Uterus (tissue), 4 donors: ENCODE measurements at places on chromosomes 3 and 15.

DNA sequence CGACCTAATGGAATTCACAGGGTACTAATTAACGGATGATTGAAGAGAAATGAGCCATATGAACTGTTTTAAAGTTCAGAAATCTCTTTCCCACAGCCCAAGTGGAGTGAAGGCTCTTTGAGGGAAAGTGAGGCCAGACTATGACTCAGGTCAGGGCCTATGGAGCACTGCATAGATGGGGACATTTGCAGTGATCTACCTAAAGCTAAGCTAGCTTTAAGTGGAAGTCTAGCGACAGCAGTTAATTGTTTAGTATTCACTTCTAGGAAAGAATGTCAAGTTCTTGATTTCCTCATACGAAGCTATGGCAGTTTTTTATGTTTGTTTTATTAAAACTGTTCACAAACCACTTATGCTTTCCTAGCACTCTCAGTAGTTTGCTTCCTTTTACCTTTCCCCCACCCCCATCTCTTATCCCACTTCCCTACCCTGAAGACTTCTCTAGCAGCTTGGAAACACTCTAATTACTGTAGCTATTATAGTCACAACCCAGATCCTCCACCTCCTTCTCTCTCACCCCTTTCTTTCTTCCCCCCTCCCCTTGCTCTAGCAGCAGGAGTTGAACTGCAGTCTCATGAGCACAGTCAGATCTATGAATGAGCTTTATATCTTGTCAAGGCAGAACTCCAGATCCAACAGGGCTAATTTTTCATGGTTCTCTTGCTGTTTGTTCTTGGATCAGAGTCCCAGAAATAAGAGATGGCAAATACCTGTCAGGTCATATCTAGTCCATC is 6.2 kb downstream of the ZNF609 start:
- H3K27ac ChIP-seq, result no peak overlapping the region
- no peaks in the 10 kb centered on the region for H3K36me3 ChIP-seq
- no peak overlapping the region for H3K4me3 ChIP-seq
- H3K27me3 ChIP-seq, result no peaks in the 10 kb centered on the region
- no peak for DNase-seq
- peaks cover 19% of the 10 kb centered on the region for H3K4me1 ChIP-seq

DNA sequence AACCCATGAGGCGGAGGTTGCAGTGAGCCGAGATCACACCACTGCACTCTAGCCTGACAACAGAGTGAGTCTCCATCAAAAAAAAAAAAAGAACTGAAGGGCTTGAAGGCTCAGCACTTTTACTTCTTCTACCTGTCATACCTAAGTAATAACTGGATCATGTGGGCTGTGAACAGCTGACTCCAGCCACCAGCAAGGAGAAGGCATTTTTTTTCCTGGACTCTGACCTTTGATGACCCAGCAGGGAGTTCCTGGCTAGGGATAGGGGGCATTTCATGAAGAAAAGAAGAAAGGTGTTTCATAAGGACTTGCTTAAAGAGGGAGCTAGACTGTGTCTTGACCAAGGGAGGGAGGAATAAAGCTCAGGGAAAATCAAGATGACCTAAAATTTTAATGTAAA is 266.0 kb downstream of the ZNF621 start:
- no peak overlapping the region for H3K27ac ChIP-seq
- H3K27me3 ChIP-seq, result no peaks in the 10 kb centered on the region
- no peak overlapping the region for H3K4me3 ChIP-seq
- DNase-seq, result no peak
- no peaks in the 10 kb centered on the region for H3K4me1 ChIP-seq
- H3K36me3 ChIP-seq, result no peaks in the 10 kb centered on the region

GRCh38 chr15:26157081-26157480 is 294.0 kb upstream of the ATP10A start:
- H3K36me3 ChIP-seq, result no peaks in the 10 kb centered on the region
- H3K27me3 ChIP-seq, result no peaks in the 10 kb centered on the region
- H3K27ac ChIP-seq, result no peak overlapping the region
- H3K4me3 ChIP-seq, result no peak overlapping the region

DNA sequence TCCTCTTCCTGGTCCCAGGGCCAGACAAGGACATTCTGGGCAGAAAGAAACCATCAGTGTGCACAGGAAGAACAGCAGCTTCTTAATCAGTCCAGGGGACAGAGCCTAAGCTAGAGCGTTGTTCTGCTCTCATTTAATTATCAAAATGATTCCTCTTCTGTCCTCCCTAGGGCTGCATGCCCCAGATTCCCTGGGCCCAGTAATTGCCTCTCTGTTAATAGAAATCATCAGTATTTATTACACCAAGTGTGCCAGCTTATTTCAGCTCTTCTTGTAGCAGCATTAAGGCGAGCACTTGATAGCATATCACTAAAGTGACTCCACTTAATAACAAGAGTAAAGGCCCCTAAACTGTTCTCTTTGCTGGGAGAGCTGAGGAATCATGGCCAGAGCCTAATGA is 72.1 kb downstream of the WDR76 start:
- H3K27me3 ChIP-seq, result no peaks in the 10 kb centered on the region
- no peak for DNase-seq
- H3K4me1 ChIP-seq, result no peaks in the 10 kb centered on the region
- H3K36me3 ChIP-seq, result no peaks in the 10 kb centered on the region

GRCh38 chr15:49865925-49866757 is 245.3 kb downstream of the DTWD1 start:
- no peaks in the 10 kb centered on the region for H3K36me3 ChIP-seq
- H3K4me3 ChIP-seq, result no peak overlapping the region
- H3K27me3 ChIP-seq, result no peaks in the 10 kb centered on the region
- DNase-seq, result no peak

DNA sequence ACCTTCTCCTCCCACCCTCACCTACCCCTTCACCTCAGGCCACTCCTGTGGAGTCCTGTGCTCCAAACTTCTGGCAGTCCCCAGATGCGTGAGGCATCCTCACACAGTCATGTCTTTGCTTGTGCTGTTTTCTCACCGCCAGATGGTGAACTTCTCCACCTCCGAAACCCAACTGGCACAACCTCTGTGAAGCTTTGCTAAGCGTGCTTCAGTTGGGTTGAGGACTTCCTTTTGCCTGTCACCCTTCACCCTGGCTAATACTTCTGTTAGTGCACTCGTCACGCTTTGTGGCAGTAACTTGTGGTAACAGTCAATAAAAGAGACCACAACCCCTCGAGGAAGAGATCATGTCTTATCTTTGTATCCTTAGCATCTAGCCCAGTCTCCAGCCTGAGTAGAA is 42.0 kb upstream of the SKOR1 start:
- no peak for DNase-seq
- H3K4me1 ChIP-seq, result no peaks in the 10 kb centered on the region
- no peak overlapping the region for H3K4me3 ChIP-seq

DNA sequence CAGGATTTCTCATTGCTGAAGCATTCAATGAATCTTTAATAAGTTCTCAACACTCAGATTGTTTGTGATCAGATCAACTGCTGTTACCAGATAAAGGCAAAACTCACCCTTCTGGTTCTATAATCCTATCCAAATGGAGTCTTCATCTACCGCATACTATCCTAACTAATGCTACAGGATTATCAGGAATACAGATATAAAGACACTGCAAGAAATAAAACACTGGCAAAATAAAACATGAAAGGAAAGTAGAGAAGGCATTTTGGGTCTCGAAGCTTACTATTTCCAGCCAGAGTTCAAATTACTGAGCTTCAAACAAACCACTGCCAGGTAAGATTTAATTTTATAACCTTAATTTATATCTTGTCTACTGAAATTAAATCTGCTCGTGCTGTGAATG is 524 bp downstream of the CHRM5 start:
- H3K36me3 ChIP-seq, result no peaks in the 10 kb centered on the region
- H3K27me3 ChIP-seq, result no peaks in the 10 kb centered on the region
- no peak overlapping the region for H3K4me3 ChIP-seq
- no peak overlapping the region for H3K27ac ChIP-seq
- DNase-seq, result no peak
- H3K4me1 ChIP-seq, result no peaks in the 10 kb centered on the region

GRCh38 chr15:65304381-65305149 is at the start of gene RNU5B-1:
TSS of gene RNU5B-1 (plus strand) at chr15:65304677.
- H3K27me3 ChIP-seq, result no peaks in the 10 kb centered on the region
- no peaks in the 10 kb centered on the region for H3K36me3 ChIP-seq
- H3K4me1 ChIP-seq, result no peaks in the 10 kb centered on the region
- DNase-seq, result peak; percentile 79

GRCh38 chr3:74624301-74624700 is 9.8 kb upstream of the CNTN3 start:
- no peak for DNase-seq
- no peak overlapping the region for H3K4me3 ChIP-seq
- H3K36me3 ChIP-seq, result no peaks in the 10 kb centered on the region
- no peaks in the 10 kb centered on the region for H3K4me1 ChIP-seq
- H3K27ac ChIP-seq, result no peak overlapping the region

DNA sequence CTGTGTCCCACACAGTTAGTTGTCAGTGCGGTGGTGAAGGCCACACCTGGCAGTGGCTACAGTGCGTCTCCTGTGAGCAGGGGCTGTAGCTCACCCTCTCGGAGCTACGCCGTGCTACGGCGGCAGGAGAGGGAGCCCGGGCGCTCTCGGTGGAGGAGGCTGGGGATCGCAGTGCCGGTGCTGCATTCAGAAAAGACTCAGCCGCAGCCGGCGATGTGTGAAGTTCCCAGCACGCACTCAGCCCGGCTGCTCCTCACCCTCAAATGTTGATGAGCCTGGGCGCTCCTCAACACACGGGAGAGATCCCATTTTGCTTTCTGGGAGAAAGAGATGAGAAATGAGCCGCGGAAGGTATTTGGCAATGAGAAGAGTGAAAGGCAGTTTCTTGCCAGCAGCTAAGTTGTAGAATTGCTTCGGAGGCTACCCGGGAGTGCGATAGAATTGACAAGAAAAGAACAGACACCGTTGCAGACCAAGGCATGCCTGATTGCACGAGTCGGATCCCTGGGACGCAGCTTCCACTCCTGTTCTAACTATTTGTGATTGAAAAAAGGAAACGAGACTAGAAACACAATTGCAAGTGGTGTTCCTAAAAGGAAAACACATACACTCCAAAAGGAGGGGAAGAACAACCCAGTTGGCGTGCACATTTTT is at the start of gene UNC13C:
UNC13C (plus strand) TSS at position 189 of the 654 bp plus-strand sequence. CDS start 34,463 bp downstream, outside the sequence.
- H3K4me3 ChIP-seq, result no peak within 1 kb of the TSS
- no peaks in the 10 kb centered on the region for H3K4me1 ChIP-seq
- H3K27me3 ChIP-seq, result peaks cover 19% of the 10 kb centered on the region
- no peak within 1 kb of the TSS for H3K27ac ChIP-seq
- H3K36me3 ChIP-seq, result no peaks in the 10 kb centered on the region
